ENCODE measurements at places on chromosomes 5 and 9.

DNA sequence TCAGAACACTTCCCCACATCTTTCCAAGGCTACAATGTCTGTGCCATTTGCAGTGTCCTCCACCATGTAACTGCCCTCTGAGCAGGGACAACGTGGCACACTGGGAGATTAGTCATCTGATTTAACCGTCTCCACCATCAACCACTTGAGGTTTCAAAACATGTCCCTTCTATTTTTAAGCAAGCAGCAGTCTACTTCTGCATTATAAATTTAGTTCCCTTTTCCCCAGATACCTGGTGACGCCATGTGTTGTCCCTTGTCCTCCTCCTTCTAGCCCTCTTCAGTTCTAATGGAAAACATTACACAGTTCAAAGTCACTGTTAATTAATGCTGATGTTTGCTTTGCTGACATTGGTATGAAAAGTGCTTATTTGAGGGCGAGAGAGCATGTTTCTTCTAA, 52.8 kb downstream of the ATP10B start:
- no peak for DNase-seq

GRCh38 chr9:27771803-27772545, 198.7 kb upstream of the C9orf72 start:
- no peak for DNase-seq

DNA sequence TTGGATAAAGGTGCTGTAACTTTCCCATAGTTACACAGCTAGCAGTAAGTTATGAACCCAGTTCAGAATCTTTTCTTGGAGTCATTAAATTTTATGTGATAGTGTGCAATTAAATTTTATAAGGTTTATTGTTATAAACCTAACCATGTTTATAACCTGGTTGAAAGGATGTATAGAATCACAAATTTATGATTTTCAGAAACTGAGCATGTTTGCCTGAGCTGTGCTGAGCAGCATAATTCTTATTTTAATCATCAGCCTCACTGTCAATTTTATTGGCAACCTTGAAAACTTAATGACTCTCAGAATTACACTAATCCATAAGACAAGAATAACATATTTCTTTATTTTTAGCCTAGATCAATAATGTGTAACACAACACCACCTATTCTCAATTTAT, 46.9 kb downstream of the ADAMTS19 start:
- DNase-seq = no peak

DNA sequence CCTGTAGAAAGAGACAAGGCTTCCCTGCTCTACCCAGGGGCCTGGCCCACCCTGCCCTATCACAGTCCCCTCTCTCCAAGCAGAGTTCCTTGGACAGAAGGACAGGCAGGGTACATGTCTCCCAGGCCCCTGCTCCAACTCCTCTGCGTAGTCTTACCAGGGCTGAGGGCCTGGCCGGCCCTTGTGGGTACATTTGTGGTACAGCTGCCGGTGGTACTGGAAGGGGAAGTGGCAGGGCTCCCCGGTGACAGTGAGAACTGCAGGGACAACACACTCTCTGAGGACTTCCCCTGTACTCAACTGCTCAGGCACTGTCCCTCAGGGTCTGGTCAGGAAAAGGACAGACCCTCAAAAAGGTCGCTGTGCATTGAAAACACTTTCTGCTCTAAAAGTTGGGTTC, 3.6 kb downstream of the F12 start:
- DNase-seq = no peak

DNA sequence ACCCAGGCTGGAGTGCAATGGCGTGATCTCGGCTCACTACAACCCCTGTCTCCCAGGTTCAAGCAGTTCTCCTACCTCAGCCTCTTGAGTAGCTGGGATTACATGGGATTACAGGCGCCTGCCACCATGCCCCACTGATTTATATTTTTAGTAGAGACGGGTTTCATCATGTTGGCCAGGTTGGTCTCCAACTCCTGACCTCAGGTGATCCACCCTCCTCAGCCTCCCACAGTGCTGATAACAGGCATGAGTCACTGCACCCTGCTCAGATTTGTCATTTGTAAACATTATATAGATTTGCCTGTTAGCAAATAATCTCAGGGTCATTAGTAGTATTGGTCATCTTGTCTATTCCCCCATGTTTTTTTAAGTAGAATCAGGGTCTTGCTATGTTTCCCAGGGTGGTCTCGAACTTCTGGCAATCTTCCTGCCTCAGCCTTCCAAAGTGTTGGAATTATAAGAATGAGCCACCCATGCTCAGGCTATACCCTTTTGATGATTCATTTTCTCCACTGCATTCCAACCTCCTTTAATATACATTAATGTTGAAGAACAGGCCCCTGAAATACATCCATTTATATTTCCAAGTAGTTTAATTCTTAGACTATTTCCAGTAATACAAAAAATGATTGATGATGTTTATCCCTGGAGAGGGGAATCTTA, 17.3 kb downstream of the CENPH start:
- no peak for DNase-seq

DNA sequence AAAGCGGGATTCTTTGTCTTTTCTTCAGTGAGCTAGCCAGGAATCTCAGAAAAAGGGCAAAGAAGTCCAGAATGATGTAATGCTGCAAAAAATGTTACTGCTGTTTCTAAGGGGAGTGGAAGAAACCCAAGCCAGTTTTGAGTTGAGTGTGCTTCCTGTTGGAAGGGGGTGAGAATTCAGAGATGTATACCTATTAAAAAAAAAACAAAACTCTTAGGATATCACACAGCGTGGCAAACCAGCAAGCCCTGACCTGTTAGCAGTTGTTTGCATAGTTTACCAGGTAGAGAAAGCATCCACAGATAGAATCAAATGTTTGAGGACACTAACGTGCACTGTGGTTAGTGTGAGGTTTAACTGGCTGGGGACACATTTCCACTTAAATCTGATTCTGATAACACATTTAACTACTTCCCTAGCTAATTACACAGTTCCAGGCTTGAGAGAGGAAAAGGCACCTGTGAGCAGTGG, 11.4 kb downstream of the BASP1 start:
- peak; percentile 48 for DNase-seq

- DNase-seq = no peak
Observed at GRCh38 chr9:95504053-95504963, 12.5 kb downstream of the PTCH1 start.

- DNase-seq = no peak
Observed at GRCh38 chr9:133087429-133088145, 25.8 kb downstream of the CEL start.

- DNase-seq = no peak
Observed at GRCh38 chr9:132423503-132423902, 13.5 kb downstream of the CFAP77 start.

DNA sequence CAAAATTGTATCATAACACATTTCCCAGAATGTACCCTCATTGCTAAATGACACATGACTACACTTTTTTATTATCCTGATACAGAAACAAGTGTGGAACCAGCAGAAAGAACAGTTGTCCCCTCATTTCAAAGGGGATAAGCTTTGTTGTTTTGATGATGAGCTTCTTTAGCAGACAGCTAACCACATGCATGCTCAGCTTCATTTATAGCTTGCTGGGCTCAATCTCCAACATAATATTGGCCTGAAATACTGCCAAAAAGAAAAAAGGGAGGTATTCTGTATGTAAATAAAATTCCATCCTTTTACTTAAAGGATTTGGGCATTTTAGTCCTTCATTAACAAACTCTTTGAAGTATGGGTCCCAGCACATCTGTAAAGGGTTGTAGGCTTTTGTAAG, 120.4 kb downstream of the SPATA31D1 start:
- no peak for DNase-seq

DNA sequence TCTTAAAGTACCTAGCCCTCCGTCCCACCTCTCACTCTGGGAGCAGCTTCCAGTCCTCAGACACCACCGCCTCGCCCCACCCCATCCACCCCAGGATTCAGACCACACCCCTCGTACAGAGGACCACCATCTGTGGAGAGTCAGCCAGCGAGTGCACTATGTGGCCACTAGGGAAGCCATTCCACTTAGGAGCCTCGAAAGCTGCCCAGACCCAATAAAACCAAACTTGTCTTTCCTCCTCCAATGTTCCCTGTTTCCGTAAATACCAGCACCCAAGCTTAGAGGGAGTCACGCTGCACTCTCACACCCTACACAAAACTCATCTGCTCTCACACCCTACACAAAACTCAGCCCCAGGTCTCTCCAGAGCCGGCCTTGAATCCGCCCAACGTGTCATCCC, 1.9 kb downstream of the GCNT4 start:
- no peak for DNase-seq

- DNase-seq = no peak
Observed at GRCh38 chr5:124574521-124575436, 171.7 kb downstream of the ZNF608 start.

GRCh38 chr5:34692786-34693185, 36.7 kb downstream of the RAI14 start:
- no peak for DNase-seq

DNA sequence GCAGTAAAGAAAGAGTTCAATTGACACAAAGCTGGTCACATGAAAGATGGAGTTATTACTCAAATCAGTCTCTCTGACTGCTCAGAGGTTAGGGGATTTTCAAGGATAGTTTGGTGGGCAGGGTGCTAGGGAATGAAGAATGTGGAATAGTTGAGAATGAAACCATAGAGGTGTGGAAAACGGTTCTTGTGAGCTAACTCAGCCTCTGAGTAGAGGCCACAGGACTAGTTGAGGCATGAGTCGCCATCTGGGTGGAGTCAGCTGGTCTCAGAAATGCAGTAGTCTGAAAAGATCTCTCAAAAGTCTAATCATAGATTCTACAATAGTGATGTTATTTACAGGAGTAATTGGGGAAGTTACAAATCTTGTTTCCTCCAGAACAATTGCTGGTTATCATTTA, 178.9 kb upstream of the SPEF2 start:
- peak; percentile 10 for DNase-seq

GRCh38 chr9:92122061-92122460, 6.8 kb upstream of the SPTLC1 start:
- no peak for DNase-seq

- DNase-seq = peak; percentile 75
Observed at GRCh38 chr5:163571744-163572143, 66.3 kb downstream of the MAT2B start.

DNA sequence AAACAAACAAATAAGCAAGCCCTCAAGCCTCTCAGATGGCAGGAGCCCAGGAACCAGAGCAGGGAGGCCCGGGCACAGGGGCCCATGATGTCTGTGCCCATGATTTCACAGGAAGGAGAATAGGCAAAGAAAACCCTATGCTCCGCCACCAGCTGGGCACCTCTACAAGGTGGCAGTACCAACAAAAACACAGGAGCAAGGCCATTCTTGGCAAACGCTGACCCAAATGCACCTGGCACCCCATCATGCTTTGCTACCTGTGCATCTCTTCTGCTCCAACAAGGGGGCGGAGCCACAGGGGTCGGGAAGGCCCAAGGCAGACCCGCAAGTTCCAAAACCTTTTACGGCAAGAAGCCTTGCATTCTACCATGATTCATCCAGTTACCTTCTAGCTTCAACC, 3.1 kb downstream of the BRD3 start:
- DNase-seq = no peak

DNA sequence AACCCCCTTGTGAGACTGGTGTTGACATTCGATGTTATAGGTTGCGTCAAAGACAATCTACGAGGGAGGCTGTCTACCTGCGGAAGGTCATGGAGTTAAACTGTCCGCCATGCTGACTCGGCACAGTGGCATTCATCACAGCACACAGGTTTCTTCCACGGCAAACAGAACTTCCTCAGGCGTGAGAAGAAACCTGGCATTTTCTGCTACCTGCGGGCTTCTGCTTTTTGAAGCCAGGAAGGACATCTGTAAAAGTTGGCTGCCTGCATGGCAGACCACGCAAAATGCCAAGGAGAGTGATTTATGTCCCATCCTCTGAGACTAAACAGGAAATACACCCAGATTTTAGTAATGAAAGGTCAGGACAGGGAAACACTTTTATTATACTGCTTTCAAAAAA, 809.8 kb upstream of the NUDT12 start:
- DNase-seq = no peak

- DNase-seq = no peak
Observed at GRCh38 chr9:18676525-18676924, 202.6 kb downstream of the ADAMTSL1 start.

DNA sequence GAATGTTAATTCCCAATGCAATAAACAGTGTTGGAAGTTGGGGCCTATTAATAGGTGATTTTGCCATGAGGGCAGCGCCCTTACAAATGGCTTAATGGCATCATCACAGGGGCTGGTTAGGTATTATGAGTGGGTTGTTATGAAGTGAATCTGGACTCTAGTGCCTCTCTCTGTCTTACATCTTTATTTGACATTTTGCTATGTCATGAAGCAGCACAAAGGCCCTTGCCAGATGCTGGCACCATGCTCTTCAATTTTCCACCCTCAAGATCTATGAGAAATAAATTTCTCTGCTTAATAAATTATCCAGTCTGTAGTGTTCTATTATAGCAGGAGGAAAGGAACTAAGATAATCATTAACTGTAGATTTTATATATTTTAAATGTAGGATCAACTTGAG, 1098.7 kb upstream of the NUDT12 start:
- no peak for DNase-seq

DNA sequence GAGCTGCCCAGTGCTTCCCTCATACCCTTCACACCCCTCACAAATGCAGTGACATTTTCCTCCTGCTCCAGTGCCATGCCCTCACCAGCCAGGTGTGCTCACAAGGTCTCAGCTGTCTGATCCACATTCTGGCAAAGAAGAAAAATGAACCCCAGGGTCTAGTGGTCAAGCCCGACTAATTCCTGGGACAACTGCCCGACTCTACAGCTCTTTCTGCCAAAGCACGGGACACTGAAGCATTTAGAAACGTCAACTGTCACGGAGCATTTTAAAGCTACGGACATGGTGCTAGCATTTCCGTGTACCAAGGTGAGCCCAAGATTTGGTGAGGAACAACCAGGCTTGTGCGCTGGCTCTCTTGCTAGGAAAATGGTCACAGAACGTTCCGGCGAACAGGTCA, 56.8 kb upstream of the PHYKPL start:
- no peak for DNase-seq

DNA sequence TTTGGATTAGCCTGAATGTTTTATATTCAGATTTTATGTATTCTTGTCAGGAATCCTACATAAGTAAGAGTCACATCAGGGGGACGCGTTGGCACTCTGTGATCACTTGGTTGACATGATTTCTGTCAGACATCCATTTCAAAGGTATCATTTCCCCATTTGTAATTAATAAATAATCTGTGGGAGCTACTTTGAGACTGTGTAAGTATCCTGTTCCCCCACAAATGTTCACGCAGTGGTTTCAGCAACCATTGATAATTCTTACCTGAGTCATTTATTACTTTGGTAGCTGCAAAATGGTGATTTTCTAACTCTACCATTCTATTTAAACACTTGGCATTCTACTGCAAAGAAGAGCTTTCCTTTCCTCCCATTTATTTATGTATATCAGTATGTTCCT, 56.9 kb upstream of the TBC1D2 start:
- no peak for DNase-seq

GRCh38 chr9:79809316-79809876, 237.6 kb downstream of the TLE4 start:
- no peak for DNase-seq
